ENCODE measurements at places on chromosomes 7 and 10.

- DNase-seq = no peak
These were observed 297.9 kb downstream of the DGKB start for GRCh38 chr7:14604606-14605005.

- peak; percentile 32 for DNase-seq
These were observed 1.8 kb downstream of the KLLN start for GRCh38 chr10:87861566-87861952.

GRCh38 chr7:99651290-99651689, 28.5 kb downstream of the CYP3A5 start:
- DNase-seq = no peak

- DNase-seq = peak; percentile 30
These were observed 19.1 kb upstream of the TPK1 start for GRCh38 chr7:144854839-144855424.

DNA sequence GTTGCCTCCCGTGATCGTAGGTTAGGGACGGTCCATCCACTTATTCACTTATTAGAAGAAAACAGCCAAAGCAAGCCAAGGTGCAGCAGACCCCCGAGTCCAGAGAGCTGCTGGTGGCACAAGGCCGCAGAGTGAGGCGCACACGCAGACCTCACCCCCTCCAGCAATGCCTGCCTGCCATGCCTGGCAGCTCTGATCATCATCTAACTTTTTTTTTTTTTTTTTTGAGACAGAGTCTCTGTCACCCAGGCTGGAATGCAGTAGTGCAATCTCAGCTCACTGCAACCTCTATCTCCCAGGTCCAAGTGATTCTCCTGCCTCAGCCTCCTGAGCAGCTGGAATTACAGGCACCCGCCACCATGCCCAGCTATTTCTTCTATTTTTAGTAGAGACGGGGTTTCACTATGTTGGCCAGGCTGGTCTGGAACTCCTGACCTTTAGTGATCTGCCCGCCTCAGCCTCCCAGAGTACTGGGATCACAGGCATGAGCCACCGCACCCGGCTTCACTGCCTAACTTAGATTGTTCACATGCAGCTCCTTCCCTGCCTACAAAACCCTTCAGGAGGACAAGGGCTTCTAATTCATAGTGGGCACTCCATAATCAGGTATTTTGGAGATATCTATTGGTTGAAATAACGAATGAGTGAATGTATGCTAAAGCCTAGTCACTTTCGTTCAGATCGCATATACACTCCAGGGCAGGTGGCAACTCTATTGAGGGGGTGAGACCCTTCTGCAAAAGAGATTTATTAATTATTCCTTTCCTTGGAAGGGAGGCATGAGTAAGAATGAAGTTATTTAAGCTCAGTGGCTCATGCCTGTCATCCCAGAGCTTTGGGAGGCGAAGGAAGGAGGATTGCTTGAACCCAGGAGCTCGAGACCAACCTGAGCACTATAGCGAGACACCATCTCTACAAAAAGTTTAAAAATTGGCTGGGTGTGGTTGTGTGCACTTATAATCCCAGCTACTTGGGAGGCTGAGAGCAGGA, 15.9 kb downstream of the TRIM56 start:
- DNase-seq = no peak

- DNase-seq = no peak
These were observed 34.1 kb downstream of the ANXA11 start for GRCh38 chr10:80171248-80171660.

DNA sequence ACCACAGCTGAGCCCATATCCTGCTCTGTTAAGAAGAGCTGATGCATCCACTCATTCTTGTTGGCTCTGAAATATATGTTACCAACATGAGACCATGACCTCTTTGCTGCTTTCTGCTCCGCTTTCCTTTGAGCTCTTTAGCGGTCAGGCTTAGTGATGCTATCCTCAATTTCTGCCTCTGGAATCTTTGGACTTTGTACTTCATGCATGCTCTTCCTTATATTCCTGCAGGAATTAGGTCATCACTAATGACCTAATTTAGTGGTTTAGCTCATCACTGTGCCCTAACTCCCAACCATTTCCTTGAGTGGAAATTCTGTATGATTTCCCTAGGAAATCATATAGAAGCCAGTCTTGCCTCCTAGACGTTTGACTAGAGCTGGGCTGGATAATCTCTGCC, 119.5 kb downstream of the AOAH start:
- no peak for DNase-seq

DNA sequence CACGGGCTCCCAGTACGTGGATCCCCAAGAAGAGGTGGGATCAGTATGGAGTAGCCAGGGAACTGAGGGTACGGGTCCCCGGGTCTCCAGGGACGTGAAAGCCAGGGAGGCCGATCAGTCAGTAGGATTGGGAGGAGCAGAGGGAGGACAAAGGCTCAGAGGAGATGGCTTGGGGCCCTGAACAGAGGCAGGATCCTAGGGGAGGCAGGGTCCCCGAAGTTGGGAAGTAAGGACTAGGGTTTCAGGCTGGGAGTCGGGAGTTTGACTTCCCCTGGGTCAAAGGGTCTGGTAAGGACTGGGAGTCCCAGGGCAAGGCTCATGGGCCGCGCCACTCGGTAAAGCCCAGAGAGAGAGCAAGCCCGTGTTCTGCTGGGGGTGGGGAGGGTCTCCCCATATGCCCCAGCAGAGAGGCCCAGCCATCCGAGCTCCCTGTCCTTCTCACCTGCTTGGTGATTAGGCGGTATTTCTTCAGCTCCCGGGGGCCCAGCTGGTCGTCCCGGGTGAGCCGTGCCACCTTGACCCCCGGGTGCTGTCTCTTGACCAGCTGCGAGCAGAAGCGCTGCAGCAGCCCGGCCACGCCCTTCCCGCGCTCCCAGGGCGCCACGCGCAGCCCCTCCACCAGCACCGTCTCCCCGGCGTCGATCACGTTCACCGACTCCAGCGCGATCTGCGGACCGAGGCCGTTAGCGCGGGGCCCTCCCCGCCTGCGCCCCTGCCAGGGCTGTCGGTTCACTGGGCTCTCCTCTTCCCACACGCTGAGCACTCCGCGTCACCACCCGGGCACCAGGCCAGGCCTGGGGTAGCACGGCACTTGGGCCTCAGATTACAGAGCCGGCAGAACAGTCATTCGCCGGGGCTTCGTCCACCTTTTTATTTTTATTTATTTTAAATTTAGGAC, 7.0 kb downstream of the NAT16 start:
- no peak for DNase-seq

GRCh38 chr10:48406204-48406603, 99.7 kb downstream of the MAPK8 start:
- no peak for DNase-seq

- no peak for DNase-seq
These were observed 8.4 kb downstream of the PPP2R2D start for GRCh38 chr10:131909014-131909808.

Measured in skin of body (tissue), 3 donors.